ENCODE measurements at places on chromosomes 2 and 18.

- peak; percentile 36 for DNase-seq
Measured at GRCh38 chr18:11981543-11982366, 448 bp downstream of the IMPA2 start.

- no peak for DNase-seq
Measured at GRCh38 chr2:7517088-7517487, 599.9 kb downstream of the RNF144A start.

- DNase-seq: no peak
Measured at GRCh38 chr2:76281156-76281841, 570.6 kb upstream of the GCFC2 start.

- DNase-seq: peak; percentile 59
Measured at GRCh38 chr18:24369426-24369825, 28.2 kb downstream of the OSBPL1A start.

DNA sequence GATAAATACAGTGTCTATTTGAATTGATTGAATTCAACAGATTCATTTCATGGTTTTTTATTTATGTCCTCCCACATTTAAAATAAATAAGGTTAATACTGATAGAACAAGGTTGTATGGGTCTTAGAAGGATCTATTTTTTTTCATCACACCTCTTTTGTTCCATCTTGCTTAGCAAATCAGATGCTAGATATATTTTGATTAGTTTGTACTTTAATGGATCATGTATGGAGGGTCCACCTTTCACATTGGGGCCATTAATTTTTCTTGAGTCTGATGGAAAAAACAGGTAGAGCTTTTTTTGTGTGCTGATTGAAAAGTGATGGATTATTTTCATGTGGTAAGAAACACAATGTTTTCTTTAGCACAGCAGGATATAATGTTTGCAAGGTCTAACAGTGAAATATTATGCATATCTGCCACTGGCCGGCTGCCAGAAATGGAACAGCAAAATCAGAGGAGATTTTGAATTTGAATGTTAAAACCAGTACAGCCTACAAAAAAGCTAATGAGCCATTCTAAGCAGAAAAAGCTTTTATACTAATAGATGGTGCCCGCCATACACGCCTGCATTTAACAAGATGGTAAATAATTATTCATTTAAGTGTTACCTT, 188.1 kb upstream of the ETAA1 start:
- DNase-seq: no peak

DNA sequence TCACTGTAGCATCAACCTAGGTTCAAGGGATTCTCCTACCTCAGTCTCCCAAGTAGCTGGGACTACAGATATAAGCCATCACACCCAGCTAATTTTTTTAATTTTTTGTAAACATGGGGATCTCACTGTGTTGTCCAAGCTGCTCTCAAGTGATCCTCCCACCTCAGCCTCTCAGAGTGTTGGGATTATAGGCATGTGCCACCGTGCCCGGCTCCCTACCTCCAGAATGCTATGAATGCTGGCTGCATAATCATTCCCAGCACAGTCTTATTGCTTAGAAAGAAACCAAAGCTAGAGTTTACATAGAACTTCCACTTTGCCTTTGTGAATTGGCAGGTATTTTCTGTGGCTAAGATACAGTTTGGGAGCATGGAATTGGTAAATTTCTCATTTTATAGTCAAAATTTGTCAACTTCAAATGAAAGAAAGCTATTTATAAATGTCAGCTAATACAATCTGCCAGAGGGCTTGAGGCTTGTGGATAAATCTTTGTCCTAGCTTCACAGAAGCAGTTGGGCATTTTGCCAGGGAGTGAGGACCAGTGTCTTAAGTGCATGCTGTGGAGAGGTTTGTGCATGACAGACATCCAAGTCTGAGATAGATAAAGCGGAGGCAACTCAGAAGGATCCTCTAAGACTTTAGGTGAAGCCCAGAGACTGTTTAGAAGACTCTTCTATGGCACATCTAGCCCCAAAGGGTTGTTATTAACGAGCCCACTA, 175.4 kb downstream of the ANTXR1 start:
- DNase-seq: no peak

GRCh38 chr18:43396266-43396665, 119.0 kb upstream of the SYT4 start:
- no peak for DNase-seq
